ENCODE measurements at places on chromosomes 5 and 9.
A peak's percentile ranks its signal among the peaks of the same experiment; 100 is the strongest.

DNA sequence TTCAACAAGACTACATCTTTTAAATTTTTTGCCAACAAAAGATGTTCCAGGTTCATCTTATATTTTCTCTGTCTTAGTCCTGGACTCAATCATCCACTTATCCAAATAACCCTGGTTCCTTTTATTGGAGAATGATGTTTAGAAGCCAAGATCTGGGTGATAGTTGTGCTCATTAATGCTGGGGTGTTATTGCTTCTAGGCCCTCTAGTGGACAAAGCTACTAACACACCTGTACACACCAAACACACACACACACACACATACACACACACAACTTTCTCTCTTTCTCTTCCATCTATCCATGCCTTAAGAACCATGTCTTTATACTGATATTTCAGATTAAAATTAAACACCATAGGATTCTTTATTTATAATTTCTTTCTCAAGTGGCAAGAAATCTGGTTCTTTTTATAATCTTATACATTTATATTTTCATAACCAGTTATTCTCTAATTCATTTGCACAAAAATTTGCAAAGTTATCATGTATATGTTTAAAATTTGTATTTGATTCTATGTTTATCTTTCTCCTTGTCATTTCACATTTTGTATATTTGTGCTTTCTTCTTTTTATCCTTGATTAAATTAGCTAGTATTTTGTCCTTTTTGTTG is 179.1 kb upstream of the SMIM23 start:
- DNase-seq, result no peak

- no peak for DNase-seq
Measured at GRCh38 chr5:90866333-90866732, 307.7 kb downstream of the ADGRV1 start.

DNA sequence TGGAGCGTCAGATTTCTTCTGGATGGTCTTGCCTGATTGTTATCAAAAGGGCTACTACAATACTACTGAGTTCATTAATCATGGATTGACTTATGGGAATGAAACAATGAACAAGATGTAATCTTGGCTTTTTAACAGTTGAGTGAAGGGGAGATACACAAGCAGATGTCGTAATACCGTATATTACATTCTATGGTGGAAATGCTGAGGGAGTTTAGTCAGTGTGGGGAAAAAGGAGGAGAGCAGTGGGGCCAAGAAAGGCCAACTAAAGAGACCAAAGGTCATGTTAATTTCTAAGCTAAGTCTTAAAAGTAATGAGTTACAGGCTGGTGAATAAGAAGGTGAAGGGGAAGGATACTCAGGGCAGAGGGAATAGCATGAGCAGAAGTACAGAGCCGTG is 29.0 kb upstream of the PSAT1 start:
- no peak for DNase-seq

DNA sequence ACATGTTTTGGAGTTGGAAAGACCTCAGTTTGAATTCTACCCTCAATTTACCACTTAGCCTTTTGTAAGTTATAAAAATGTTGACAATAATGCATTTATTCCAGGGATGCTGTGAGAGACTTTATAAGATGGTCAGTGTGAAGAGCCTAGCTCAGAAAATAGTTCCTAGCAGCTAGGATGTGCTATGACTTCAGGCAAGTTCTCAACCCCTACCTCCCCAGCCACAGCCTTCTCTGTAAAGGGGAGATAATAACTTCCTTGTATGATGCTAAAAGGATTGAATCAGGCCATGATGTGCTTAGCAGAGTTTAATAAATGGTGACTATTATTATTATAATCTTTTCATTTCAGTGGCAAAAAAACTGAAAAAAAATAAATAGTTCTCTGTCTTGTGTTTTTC is 77.6 kb downstream of the ALDH1A1 start:
- no peak for DNase-seq

GRCh38 chr9:8845376-8845775 is 1045.8 kb upstream of the DMAC1 start:
- no peak for DNase-seq

- DNase-seq, result no peak
Measured at GRCh38 chr5:177547736-177548135, 6.6 kb downstream of the FAM193B start.

DNA sequence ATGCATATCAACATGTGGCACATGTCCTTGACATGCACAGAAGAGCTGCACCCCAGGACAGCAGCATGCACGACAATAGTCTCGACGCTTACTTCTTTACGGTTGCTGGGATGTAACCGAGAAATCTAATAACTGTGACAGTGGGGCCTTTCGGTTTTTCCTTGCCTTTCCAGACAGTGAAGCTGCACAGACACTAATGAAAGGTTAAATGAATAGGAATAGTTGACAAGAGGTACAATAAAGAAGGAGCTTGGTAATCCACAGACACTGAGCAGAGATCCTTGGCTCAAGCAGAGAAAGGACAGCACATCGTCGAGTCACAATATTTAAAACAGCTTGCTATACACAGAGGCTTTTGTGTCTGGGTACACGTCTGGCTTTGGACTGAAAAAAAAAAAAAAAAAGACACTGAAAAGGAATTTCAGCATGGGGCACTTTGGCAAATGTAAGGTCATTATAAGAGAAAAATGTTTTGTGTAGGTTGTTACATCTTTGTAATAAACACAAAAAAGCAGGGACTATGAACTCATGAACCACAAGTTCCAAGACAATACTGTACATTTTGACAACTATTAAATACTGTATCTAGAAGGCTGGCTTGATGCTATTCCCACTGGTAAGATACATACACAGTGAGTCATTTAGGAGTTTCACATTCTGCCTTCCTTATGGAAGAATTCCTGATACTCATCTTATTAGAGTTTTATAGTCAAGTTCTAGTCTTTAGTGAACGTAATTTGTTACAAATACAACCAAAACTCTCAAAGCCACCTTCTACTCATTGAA is 5.6 kb downstream of the BNC2 start:
- DNase-seq, result no peak

DNA sequence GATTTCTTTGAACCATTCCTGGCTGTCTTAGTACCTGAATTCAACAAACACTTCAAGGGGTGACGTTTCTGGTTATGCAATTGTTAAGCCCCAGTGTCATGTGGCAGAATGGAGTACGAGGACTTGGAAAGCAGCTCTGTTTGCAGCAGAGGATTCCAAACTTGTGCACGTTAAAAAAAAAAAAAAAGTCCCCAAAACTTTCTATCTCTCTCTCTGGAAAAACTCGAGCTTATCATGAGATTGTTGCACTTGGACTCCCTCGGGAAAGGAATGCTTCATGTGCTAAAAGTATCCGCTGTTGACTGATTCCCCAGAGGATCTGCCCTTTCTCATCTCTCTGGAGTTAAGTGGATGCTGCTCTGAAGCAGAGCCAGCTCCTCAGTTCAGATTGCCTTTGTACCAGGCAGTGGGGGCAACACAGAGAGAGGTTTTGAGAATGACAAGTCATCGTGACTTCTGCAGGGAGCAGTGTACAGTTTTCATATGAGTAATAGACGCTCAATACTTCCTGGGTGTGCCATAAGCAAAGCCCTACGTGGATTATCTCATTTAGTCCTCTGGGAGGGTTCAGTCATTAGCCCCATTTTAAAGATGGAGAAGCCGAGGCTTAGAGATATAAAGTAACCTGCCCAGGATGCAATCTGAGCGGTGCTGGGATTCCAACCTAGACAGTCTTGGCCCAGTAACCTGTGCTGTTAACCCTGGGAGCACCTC is 28.1 kb downstream of the TMOD1 start:
- peak; percentile 28 for DNase-seq

DNA sequence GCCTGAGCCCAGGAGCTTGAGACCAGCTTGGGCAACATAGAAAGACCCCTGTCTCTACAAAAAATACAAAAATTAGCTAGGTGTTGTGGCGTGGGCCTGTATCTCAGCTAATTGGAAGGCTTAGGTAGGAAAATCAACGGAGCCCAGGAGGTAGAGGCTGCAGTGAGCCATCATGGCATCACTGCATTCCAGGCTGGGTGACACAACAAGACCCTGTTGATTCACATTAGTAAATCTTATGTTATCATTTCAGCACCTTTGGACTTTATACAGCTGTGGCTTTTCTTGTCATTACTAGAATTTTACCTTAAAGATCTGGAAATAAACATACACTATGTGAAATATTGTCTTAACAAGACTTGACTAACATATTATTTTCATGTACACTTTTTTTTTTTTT is 185.0 kb downstream of the ZNF608 start:
- DNase-seq, result no peak

- DNase-seq, result no peak
Measured at GRCh38 chr5:178690208-178690607, 40.3 kb downstream of the ZNF354A start.

GRCh38 chr5:18099261-18099660 is 465.0 kb downstream of the TAF11L14 start:
- no peak for DNase-seq
